CD4-positive, alpha-beta T cell treated with Interleukin-6 for 4 hours (primary cell): ENCODE measurements at places on chromosomes 6 and 20.

GRCh38 chr6:152669895-152670294, 27.8 kb upstream of the MYCT1 start:
- DNase-seq = no peak

DNA sequence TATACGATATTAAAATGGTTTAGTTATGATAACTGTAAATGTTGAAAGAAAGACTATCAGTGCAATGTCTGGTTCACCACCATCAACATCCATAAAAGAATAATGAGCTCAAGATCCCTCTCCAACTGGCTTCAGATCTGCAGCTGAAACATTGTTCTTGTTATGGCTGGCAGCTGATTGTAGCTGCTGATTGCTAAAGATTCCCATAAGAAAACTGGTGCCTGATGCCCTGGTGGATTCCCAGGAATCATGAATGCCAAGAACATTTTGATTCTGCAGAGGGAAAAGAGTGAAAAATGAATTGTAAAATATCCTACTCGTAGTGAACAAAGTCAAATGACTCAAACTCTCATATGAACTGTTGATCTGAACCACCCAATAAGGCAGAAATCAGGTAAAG, 1160.2 kb downstream of the EPHA7 start:
- DNase-seq = no peak

- DNase-seq = no peak
Measured at GRCh38 chr6:9697263-9697931, 717.5 kb downstream of the TFAP2A start.

- no peak for DNase-seq
Measured at GRCh38 chr6:70954176-70954575, 2.7 kb downstream of the B3GAT2 start.

DNA sequence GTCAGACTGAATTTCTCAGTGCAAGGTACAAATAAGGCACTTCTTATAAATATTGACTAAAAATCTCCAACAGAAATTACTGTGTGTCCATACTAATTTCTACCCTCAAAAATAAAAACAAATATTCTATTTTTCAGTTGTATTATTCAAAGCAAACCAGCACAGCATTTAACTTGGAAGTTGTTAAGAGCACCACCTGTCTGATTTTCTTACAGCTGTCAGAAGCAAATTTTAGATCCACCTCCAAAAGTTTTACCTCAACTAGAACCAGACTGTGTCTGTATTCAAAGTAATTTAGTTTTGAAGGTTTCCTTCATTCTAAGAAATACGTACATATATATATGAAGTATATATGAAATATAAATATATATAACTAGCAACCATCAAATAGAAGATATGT, 1.2 kb downstream of the TRDN start:
- DNase-seq = no peak

DNA sequence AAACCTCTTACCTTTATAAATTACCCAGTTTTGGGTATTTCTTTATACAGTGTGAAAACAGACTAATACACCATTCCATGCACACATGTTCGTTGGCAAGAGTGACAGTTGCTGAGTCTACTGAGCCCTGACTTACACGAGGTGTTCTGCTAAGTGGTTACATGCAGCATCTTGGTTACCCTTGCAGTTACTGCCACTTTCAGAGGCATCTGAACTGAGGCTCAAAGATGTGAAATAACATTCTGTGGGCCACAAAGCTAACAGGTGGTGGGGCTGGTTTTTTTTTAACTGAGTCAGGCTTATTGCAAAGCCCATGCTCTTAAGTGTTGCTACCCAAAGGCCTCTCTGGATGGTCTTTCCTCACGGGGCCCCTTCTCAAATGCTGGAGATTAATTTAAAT, 54.4 kb upstream of the GTSF1L start:
- DNase-seq = no peak

- DNase-seq = no peak
Measured at GRCh38 chr6:82179415-82179814, 68.1 kb downstream of the IBTK start.

DNA sequence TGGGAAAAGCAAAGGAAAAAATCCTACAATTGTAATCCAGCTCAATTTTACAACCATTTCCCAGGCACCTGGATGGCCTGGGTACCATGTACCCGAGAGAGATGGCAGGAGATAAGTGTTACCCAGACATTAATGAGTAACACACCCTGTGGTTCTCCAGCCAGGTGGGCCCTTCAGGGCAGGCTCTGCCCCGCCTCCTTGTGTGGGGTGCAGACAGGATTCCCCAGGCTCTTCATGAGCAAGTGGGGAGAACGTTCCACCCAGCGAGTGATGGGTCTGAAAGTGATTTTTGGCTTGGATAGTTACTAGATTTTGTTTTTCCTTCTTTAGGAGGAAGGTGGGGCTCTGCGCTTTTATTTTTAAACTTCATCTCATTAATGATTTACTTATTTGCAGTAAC, 243.9 kb downstream of the TAF4 start:
- DNase-seq = no peak

DNA sequence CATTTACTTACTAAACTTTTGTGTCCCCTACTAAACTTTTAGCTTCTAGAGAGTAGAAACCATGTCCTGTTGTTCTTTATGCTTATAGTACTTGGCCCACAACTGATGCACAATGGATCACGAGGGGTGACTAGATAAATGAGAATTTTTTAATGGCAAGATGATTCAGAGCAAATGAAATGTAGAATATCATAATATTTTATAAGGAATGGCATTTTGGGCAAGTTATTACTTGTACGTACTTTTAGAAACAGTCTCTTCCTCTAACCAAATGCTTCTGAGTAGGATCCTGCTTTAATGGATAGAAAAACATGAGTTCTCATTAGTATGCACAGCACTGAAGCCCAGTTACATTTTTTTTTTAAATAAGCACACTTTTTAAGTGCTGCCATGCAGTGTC, 336.3 kb downstream of the NRN1 start:
- no peak for DNase-seq

- DNase-seq = peak; percentile 41
Measured at GRCh38 chr20:46040902-46041535, 12.0 kb downstream of the SLC12A5 start.
